Stimulated activated CD4-positive, alpha-beta T cell treated with anti-CD3 and anti-CD28 coated beads, Interleukin-12 subunit alpha, Interleukin-12 subunit beta, amount 100 ng/mL, for 48 hours (primary cell): ENCODE measurements at places on chromosomes 2 and 18.

DNA sequence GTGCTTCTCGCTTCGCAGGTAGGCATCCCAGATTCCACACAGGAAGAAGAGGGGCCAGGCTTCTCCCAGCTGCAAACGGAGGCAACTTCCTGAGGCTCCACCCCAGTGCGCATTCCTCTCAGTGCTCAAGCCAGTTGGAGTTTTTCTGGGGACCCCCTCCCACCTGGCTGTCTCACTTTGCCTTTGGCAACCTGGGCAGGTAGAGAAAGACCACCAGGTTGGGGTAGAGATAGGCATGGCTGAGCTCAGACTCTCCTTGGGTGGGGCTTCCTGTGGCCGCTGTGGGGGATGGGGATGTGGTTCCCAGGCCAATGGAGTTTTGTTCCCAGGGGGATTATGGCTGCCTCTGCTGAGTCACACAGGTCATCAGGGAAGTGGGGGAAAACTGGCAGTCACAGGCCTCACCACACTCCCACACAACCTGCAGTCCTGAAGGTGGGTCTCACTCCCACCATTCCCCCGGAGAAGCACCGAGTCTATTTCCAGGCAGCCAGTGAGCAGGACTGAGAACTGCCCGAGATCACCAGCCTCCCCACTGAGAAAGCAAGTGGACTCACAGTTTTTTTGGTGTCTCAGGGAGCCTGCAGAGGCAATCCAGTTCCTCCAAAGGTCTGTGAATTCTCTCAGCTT is 38.1 kb downstream of the SLC39A10 start:
- DNase-seq: no peak

GRCh38 chr18:62928326-62928725 is 213.0 kb downstream of the PHLPP1 start:
- no peak for DNase-seq

DNA sequence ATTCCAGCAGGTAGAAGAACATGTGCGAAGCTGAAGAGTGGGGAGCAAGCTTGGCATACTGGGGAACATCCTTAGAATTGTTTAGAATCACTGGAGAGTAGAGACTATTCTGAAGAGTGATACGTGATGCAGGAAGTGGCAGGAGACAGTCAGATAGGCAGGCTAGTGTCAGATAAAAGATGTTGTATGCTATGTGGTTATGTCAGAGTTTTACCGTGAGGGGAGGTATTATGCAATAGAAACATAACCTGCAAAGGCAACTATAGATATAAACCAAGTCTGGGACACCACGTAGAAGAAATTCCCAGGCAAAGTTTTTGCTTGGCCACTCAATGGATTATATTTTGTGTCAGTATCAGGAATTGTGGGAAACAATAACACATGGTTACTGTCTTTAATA is 62.0 kb upstream of the ZSWIM2 start:
- DNase-seq: no peak

DNA sequence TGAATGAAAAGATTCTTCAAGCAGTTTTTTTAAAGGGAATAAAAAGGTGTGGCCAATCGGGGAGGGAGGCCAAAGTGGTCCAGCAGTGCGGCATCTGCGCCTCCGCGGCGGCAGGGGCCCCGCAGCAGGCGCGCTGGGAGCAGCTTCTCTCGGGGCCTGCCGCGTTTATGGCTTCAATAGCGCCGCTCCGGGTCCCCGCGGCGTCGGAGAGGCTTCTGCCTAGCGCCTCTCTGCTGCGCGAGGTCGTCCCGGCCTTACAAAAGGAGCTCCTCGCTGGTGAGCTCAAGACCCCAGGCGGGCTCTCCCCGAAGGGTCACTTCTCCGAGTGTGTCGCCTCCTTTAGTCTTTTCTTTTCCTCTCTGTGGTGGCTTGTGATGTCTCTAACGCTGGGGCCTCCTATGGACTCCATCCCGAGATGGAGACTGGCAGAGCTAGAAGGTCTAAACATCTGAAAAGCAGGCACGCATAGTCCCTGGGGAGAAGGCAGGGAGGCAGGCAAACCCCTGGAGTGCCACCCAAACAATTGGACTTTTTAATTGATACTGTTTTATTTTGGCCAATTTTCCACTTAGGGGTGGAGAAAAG is 67.1 kb downstream of the SUMO1 start:
- no peak for DNase-seq

- no peak for DNase-seq
These were observed 72.3 kb downstream of the MDH1 start for GRCh38 chr2:63661076-63661475.

DNA sequence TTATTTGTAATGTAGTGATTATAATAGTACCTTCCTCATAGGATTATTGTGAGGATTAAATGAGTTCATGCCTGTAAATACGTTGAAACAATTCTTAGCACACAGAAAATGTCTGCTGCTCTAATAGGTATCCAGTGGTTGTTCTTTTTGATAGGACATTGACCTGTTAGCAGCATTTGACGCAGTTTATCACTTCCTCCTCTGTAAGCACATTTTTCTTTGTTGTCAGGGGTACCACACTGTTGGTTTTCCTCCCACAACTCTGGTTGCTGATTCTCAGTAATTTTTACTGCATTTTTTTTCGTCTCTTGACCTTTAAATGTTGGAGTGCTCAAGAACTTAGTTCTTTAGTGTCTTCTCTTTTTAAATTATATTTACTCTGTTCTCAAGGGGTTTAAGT is 15.4 kb downstream of the PPM1B start:
- DNase-seq: no peak

- DNase-seq: no peak
These were observed 127.6 kb downstream of the PMAIP1 start for GRCh38 chr18:60027397-60027796.

DNA sequence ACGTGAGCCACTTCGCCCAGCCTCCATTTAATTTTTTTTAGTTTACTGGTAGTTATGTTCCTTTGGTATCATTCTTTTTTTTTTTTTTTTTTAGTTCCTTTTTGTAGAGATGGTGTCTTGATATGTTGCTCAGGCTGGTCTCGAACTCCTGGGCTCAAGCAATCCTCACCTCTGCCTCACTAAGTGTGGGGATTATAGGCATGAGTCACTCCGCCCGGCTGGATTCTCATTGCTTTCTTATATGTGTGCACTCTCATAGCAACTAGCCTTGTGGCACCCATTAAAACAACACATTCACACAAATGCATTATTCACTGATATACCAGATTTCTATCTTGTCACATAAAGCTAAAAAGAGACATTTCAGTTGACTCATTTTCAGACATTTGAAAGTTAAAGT is 4.2 kb downstream of the TTC27 start:
- DNase-seq: peak; percentile 14

DNA sequence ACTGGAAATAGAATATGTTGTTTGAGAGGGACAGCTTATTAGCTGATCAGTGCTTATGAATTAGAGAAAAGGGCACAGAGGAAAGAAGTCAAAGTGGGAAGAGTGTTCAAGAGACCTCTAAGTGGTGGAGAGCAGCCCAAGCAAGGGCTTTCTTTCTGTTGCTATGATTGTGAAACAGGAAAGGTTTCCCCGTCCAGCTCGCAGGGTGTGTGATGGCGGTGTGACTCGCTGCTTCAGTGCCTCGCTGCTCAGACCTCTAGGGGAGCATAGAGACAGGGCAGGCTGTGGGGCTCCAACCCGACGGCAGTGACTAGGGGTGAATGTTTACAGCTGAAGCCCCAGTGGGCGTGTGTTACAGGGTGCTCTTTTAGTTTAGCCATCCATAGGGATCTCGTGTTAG is 166.5 kb upstream of the COPS8 start:
- no peak for DNase-seq

- DNase-seq: no peak
These were observed 338.8 kb downstream of the SETBP1 start for GRCh38 chr18:45019469-45019868.

DNA sequence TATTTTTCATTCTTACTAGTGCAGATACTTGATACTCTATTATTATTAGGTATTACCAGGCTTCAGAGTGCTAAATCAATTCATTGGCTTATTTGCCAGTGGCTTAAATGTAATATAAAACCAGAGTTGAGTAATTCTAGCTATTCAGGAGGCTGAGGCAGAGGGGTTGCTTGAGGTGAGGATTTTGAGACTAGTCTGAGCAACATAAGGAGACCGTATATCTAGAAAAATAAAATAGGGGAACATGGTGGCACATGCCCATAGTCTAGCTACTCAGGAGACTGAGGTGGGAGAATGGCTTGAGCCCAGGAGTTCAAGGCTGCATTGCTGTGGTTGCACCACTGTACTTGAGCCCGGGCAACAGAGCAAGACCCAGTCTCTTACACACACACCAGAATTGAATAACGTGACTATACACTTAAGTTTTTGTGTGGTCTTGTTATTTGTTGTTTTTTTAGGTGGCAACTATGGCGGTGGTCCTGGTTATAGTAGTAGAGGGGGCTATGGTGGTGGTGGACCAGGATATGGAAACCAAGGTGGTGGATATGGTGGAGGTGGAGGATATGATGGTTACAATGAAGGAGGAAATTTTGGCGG is 4.8 kb downstream of the HNRNPA3 start:
- no peak for DNase-seq

GRCh38 chr2:226427538-226428307 is 371.9 kb downstream of the IRS1 start:
- DNase-seq: no peak

GRCh38 chr2:239831001-239831731 is 194.0 kb downstream of the NDUFA10 start:
- DNase-seq: no peak

DNA sequence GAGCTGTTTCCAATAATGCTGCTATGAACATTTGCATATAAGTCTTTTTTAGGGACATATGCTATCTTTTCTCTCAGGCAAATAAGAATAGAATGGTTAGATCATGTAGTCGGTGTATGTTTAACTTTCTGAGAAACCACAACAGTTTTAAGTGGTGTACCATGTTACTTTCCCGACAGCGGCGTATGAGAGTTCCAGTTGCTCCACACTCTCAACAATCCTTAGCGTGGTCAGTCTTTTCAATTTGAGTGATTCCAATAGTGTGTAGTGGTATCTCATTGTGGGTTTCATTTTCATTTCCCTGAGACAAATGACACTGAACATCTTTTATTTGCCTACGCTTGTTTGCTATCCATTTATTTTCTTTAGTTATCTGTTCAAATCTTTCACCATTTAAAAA is 149.5 kb downstream of the ACOXL start:
- no peak for DNase-seq

GRCh38 chr2:210475706-210476105 is 853 bp downstream of the LANCL1 start:
- no peak for DNase-seq

GRCh38 chr18:66949419-66949818 is 345.5 kb upstream of the CDH19 start:
- no peak for DNase-seq

GRCh38 chr2:11154016-11154922 is 998 bp upstream of the SLC66A3 start:
- no peak for DNase-seq

- DNase-seq: no peak
These were observed 67.3 kb upstream of the SPOPL start for GRCh38 chr2:138433995-138434951.

GRCh38 chr18:33022370-33022769 is 249.5 kb upstream of the KLHL14 start:
- DNase-seq: no peak

GRCh38 chr2:37794717-37795116 is 123.3 kb upstream of the CDC42EP3 start:
- no peak for DNase-seq

DNA sequence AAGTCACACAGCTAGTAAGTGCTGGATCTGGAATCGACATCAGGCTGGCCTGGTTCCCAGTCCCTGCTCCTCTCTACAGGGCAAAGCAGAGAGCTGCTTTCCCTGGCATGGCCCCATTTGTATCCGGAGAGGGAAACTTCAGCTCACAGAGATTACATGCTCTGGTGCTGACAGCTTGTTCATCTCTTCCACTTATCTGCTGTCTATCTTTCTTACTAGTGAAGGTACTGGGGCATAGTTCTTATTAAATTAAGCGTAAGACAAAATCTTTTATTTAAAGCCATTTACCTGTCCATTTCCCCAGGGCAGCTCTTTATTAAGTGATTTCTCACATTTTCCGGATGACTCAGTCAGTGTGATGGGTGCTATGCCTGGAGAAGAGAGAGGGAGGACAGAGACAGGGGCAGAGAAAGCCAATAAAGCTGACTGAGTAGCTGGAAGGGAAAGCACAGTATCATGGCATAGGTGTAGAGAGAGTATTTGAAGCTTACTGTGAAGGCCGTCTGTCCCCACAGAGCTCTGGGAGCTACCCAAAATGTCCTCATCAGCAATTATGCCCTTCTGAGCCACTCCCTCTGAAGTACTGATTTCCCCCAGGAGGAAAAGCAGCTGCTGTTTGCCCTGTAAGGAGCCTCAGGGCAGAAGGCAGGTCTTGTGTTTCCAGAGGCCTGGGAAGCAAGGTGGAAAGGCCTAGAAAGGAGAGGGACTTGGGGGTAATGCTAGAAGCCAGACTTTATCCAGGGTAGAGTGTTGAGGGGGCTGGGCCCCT is 44.1 kb upstream of the EPAS1 start:
- DNase-seq: no peak

- DNase-seq: no peak
These were observed 109.9 kb downstream of the MSTN start for GRCh38 chr2:189952536-189953109.

DNA sequence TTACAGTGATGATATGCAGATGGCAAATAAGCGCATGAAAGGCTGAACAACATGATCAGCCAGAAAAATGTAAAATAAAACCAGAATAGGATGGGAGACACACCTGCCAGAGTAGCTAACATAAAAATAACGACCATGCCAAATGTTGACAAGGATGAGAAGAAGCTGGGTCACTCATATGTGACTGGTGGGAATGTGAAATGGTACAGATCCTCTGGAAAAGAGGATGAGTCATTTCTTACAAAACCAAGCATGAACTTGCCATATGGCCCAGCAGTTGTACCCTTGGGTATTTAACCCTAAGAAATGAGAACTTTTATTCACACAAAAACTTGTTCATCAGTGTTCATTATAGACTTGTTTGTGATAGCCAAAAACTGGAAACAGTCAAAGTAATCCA is 143.8 kb downstream of the SH3BP4 start:
- DNase-seq: no peak

DNA sequence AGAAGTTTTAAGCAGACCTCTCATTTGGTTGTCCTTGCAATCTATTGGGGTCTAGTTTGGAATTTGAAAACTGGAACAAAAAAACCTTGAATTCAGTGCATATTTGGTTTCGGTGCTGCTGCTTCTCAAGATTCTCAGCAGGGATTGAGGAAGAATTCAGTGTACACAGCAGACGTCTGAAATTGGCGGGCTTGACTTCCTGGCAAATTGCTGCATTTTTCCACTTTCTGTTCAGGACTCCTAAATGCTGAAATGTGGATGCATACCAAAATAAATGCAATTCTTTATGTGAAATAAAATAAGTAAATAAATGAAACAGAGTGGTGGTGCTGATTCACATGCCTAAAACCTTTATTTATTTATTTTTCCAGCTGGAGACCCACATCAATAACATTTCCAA is 332.4 kb upstream of the KYNU start:
- DNase-seq: no peak

GRCh38 chr18:45835057-45835636 is 9.7 kb downstream of the SIGLEC15 start:
- DNase-seq: no peak
